ENCODE measurements at places on chromosomes 3 and 15.

DNA sequence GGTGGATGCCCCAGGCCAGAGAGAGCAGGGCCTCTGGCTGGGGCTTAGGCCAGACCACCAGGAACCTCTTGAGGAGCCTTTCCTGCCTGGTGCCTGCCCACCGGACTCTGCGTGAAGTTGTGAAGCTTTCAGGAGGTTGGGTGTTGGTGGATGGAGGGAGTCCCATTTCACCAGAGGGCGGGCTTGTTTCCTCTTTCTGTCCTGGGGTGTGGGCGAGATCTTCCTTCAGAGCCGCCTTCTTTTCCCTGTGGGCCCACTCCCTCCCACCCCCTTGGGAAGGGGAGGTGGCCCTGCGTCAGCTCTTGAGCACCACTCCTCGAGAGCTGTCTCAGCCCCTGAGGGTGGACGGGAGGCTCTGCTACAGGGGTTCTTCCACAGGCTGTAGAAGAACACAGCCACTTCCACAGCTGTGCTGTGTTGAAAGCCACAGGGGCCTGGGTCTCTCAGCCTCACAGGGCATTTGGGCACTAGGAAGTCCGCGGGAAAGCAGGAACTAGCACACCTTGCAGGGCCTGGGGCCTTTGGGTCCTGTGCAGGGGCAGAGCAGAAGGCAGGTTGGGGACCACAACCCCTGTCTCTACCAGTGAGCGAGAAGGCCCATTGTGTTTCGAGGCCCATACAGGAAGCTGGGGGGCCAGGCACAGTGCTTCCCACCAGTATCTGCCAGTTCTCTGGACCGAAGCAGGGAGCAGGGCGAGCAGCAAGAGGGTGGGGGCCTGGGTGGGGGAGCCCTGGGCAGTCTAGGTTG is 2.1 kb downstream of the AMIGO3 start:
- DNase-seq, result peak; percentile 6

DNA sequence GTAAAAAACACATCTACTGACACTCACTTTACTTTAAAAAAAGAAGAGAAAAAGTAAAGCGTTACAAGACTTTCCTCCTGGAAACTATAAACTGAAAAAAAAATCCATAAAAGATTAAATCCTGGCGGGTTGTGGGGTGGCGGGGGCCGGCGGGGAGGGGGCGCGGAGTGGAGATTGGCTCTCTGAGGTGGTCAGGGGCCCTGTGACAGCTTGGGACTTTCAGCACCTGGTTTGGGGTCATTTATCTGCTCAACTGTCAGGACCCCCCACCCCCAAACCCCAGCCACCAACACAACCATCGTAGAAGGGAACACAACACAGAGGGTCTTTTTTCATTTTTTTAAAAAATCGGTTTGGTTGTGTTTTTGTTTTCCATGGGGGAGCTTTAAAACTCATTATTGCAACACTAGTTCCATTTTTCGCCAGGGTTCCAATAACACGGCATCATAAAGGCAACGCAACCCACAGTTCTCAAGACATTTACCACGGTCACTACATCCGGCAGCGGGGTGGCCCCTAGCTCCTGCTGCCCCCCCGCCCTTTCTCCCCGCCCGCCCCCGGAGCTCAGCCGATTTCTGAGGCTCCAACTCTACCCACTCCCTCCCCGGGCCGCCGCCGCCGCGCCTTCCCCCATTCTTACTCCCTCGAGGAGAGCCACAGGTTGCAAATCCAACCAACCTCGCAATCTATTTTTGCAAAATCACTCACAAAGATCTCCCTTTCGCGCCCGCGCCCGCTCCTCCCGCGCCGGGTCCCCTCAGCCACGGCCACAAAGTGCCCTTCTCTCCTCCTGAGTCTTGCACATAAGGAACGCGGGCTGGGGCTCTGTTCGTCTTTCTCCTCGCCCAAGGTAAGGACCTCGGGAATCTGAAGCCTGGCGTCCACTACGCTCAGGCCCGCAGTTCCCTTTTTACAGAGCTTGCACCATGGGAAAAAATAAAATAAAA is 1.8 kb downstream of the BCL6 start:
- DNase-seq, result peak; percentile 57

GRCh38 chr15:95291898-95292472 is 1038.5 kb upstream of the NR2F2 start:
- no peak for DNase-seq

DNA sequence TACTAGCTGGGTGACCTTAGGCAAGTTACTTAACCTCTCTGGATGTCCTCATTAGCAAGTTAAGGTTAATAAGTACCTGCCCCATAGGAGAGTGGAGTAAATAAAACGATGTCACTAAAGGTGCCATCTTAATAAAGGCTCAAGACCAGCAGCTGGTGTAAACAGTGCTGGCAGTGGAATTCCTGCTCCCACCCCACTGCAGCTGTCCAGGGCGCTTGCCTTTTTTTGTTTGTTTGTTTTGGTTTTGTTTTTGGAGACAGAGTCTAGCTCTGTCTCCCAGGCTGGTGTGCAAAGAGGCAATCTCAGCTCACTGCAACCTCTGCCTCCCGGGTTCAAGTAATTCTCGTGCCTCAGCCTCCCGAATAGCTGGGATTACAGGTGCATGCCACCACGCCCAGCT is 28.9 kb downstream of the IDH3A start:
- no peak for DNase-seq

GRCh38 chr3:42668793-42669217 is 15.3 kb downstream of the ZBTB47 start:
- no peak for DNase-seq

- DNase-seq, result no peak
Measured at GRCh38 chr3:164752812-164753211, 325.5 kb downstream of the SI start.

DNA sequence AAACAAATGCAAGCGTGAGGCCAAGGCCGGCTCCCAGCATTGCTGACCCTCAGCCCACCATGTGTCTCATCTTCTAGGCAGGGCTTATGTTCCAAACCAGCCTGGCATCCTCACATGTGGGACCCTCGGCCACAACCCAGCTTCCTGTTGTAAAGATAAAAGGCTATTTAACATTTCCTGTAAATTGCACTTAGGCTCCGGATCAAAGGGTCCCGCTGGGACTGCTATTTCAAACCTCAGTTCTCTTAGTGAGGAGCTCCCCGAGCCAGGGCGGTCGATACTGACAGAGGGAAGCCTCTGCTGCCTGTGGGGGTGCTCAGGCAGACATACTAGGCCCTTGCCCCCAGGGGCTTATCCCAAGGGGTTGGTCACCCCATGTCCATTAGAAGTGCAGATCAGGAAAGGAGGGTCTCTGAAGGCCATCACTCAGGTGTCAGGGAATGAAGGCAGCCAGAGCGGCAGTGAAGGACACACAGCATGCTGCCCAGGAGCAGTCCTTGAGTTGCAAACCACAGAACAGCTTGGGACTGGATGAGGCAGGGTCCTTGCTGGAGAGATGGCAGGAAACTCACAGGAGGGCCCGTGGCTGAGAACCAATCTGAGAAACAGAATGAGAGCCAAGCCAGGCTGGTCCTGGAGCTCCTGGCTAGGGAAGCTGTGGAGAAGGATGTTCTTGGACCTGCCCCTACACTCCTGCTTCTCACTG is 239.9 kb downstream of the TLE3 start:
- peak; percentile 59 for DNase-seq

DNA sequence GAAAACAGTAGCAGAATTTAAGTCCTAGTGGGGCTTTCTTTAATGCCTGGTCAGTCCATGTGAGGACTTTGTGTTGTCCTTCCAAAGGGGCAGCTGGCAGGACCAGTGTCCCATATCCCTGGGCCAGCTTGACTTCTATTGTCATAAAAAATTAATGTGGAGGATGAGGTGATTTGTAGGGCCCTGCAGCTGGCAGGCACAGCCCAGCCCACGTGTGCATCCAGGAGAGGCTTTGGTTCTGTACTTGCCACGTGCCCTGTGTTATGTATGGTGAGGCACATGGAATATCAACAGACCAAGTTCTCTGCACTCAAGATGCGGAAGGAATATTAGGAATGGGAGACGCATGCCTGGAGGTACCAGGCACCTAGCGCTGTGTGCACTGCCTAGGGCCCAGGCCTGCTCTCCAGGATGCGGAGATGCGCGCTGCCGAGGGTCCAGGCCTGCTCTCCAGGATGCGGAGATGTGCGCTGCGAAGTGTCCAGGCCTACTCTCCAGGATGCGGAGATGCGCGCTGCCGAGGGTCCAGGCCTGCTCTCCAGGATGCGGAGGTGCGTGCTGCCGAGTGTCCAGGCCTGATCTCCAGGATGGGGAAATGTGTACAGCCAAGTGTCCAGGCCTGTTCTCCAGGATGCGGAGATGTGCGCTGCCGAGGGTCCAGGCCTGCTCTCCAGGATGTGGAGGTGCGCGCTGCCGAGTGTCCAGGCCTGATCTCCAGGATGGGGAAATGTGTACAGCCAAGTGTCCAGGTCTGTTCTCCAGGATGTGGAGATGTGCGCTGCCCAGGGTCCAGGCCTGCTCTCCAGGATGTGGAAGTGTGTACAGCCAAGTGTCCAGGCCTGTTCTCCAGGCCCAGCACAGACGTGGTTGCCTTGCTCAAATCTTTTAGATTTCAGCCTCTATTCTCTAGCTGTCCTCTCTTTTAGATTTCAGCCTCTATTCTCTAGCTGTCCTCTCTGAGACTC is 183.3 kb upstream of the ROPN1 start:
- DNase-seq, result no peak

- DNase-seq, result no peak
Measured at GRCh38 chr15:37199545-37199944, 99.2 kb upstream of the MEIS2 start.

GRCh38 chr3:139354661-139355060 is 10.8 kb downstream of the MRPS22 start:
- no peak for DNase-seq

GRCh38 chr3:174159604-174160003 is 699.5 kb upstream of the NAALADL2 start:
- no peak for DNase-seq

DNA sequence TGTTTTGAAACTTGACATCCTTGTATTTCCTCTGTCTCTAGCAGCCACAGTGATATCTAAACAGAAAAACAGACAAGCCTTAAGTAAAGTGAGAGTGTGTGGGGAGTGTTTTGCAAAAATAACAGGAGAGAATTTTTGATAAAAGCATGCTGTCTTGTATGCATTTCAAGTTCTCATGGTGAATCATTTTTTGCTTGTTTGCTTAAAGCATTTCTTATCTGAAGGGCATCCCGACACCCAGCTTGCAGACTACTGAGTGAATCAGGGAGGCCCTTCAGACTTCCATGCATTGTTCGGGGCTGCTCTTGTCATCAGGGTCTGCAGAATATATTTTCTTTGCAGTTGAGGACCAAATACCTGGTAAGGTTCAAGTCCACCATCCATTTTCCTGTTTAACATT is 8.5 kb downstream of the CGNL1 start:
- DNase-seq, result no peak

- DNase-seq, result no peak
Measured at GRCh38 chr3:42381551-42382082, 28.8 kb downstream of the LYZL4 start.
